ENCODE measurements at places on chromosomes 6 and 20. TPM values are rescaled to one million over a fixed set of nuclear protein-coding genes. Genes with fewer than 3 reads are reported as not detected.

Gene CCN6
- not detected for total RNA-seq

Gene PHACTR1
- total RNA-seq, result 0.16 TPM

Gene PGC
- not detected for total RNA-seq

Gene GMEB2
- 14.0 TPM for total RNA-seq

Gene TFAP2C
- total RNA-seq, result not detected

Gene MOG
- total RNA-seq, result not detected

Gene MBOAT1
- 2.0 TPM for total RNA-seq

Gene GPRC6A
- total RNA-seq, result not detected

Gene PAK5
- not detected for total RNA-seq

Gene TUBB2B
- total RNA-seq, result 2.3 TPM

Gene RCAN2
- 5.9 TPM for total RNA-seq

Gene RIMS4
- not detected for total RNA-seq

Gene FBXO9
- 18.4 TPM for total RNA-seq

Gene RSPH9
- 0.24 TPM for total RNA-seq

Gene CTAGE9
- not detected for total RNA-seq

Gene HLA-DPB1
- 20.7 TPM for total RNA-seq

Gene DEFB132
- total RNA-seq, result not detected

Gene DEFB115
- not detected for total RNA-seq

Gene HSPA1L
- 0.78 TPM for total RNA-seq

Gene SAMD3
- not detected for total RNA-seq

Gene ADGRF1
- not detected for total RNA-seq

Gene SRC
- 44.4 TPM for total RNA-seq

Gene FOXC1
- total RNA-seq, result 1.5 TPM

Gene PARD6B
- 1.9 TPM for total RNA-seq

Gene SPAG4
- total RNA-seq, result 23.7 TPM

Gene ARID1B
- total RNA-seq, result 56.7 TPM

Gene ZNF165
- total RNA-seq, result 0.16 TPM

Gene UBE3D
- 8.6 TPM for total RNA-seq

Gene PMEPA1
- 16.4 TPM for total RNA-seq

All from epithelial cell of alveolus of lung (primary cell).